ENCODE measurements at places on chromosomes 4 and X. TPM values are rescaled to one million over a fixed set of nuclear protein-coding genes. Genes with fewer than 3 reads are reported as not detected.

DNA sequence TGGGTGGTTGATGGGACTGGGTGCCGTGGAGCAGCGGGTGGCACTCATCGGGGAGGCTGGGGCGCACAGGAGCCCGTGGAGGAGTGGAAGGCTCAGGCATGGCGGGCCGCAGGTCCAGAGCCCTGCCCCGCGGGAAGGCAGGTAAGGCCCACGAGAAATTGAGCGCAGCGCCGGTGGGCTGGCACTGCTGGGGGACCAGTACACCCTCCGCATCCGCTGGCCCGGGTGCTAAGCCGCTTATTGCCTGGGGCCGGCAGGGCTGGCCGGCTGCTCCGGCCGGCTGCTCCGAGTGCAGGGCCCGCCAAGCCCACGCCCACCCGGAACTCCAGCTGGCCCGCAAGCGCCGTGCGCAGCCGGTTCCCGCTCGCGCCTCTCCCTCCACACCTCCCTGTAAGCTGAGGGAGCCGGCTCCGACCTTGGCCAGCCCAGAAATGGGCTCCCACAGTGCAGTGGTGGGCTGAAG is 85.1 kb upstream of the FAT4 start:
- H3K27ac ChIP-seq = no peak overlapping the region
- no peak overlapping the region for H3K4me3 ChIP-seq
- no peaks in the 10 kb centered on the region for H3K27me3 ChIP-seq
- no peaks in the 10 kb centered on the region for H3K4me1 ChIP-seq
- no peaks in the 10 kb centered on the region for H3K36me3 ChIP-seq
- no peak for DNase-seq

GRCh38 chrX:54430519-54430918 is 9.7 kb upstream of the TSR2 start:
- H3K4me3 ChIP-seq = no peak overlapping the region
- H3K4me1 ChIP-seq = no peaks in the 10 kb centered on the region
- H3K36me3 ChIP-seq = no peaks in the 10 kb centered on the region
- no peak for DNase-seq

- H3K4me3 ChIP-seq = no peak overlapping the region
- H3K27ac ChIP-seq = no peak overlapping the region
- DNase-seq = no peak
- H3K36me3 ChIP-seq = no peaks in the 10 kb centered on the region
Measured at GRCh38 chr4:140297221-140297570, 76.2 kb upstream of the SCOC start.

Gene WDFY3
- total RNA-seq = 91.4 TPM

GRCh38 chr4:48905363-48906015 is 1.1 kb downstream of the OCIAD2 start:
- no peak for DNase-seq
- H3K4me1 ChIP-seq = peaks cover 28% of the 10 kb centered on the region
- no peaks in the 10 kb centered on the region for H3K36me3 ChIP-seq
- no peaks in the 10 kb centered on the region for H3K27me3 ChIP-seq

GRCh38 chrX:123814343-123814742 is 45.5 kb upstream of the XIAP start:
- no peaks in the 10 kb centered on the region for H3K36me3 ChIP-seq
- no peaks in the 10 kb centered on the region for H3K27me3 ChIP-seq
- no peak for DNase-seq
- no peak overlapping the region for H3K4me3 ChIP-seq

Gene MTM1
- 6.7 TPM for total RNA-seq

DNA sequence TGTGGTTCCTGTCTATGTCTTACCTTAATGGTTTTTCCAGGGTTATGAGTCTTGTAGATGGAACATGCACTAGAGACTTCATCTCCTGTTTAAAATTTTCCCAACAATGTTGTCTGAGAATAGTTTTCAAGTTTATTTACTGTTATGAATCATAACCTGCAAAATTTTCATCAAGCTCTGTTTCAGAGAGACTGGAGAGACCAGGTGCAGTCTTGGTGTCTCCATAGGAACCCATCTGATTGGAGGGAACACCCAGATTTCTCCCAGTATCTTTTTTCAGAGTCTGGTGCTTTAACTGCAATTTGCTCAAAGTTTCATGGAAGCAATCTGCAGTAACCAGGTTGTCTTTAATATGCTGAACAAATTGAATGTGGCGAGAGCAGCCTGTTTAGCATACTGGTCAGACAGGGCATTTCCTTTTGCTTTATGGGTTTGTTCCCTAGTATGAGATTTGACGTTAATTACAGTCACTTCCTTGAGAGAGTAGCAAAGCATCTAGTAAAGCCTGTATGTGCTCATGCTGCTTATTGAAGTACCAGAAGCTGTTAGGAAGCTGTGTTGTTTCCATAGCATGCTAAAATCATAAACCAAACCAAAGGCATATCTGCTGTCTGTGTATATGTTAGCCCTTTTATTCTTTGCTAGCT is 18.8 kb upstream of the VSIG1 start:
- no peaks in the 10 kb centered on the region for H3K4me1 ChIP-seq
- no peak overlapping the region for H3K4me3 ChIP-seq
- H3K27ac ChIP-seq = no peak overlapping the region
- H3K27me3 ChIP-seq = peaks cover 27% of the 10 kb centered on the region
- DNase-seq = no peak

Gene NPY2R
- total RNA-seq = not detected

DNA sequence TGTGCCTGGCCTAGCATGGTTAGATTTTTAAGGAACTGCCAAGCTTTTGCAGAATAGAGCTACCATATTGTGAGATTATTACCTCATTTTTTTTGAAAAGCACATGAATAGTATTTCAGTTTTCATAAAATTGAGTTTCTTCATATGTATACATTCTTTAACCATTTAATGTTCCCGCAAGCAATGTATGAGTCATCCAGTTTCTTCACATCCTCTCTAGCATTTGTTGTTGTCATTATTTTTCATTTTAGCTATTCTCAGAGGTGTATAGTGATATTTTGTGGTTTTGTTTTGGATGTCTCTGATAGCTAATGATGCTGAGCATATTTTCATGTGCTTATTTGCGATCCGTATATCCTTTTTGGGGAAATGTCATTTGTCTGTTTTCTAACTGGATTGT is 74.9 kb downstream of the GLUD2 start:
- no peak for DNase-seq
- H3K27me3 ChIP-seq = no peaks in the 10 kb centered on the region
- no peak overlapping the region for H3K27ac ChIP-seq
- no peaks in the 10 kb centered on the region for H3K4me1 ChIP-seq
- no peaks in the 10 kb centered on the region for H3K36me3 ChIP-seq

GRCh38 chr4:3291411-3291968 is 1.3 kb upstream of the RGS12 start:
- H3K4me1 ChIP-seq = peaks cover 26% of the 10 kb centered on the region
- H3K4me3 ChIP-seq = peak overlapping the region; percentile 87
- peak; percentile 73 for DNase-seq
- peaks cover 2% of the 10 kb centered on the region for H3K27me3 ChIP-seq

DNA sequence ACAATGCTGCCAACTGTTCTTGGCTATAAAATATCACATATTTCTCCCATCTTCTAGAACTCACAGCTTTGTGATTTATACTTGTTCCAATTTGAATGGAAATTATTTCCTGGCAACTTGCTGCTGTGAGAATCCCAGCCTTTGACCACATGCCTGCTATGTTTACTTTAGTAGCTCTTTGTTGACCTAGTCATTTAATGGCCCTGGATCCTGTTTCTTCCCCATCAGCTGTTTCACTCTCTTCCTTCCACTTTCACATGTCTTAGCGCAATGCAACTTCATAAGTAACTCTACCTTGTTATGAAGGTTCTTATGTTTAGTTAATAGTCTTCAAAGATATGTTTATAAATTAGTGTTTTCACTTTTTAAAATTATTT is 1973.6 kb upstream of the AGA start:
- H3K4me1 ChIP-seq = peaks cover 56% of the 10 kb centered on the region
- H3K27ac ChIP-seq = peak overlapping the region; percentile 78
- no peak for DNase-seq
- peaks cover 2% of the 10 kb centered on the region for H3K36me3 ChIP-seq

GRCh38 chr4:9988933-9989332 is 32.4 kb downstream of the SLC2A9 start:
- DNase-seq = no peak
- H3K27ac ChIP-seq = no peak overlapping the region
- H3K4me3 ChIP-seq = no peak overlapping the region
- no peaks in the 10 kb centered on the region for H3K36me3 ChIP-seq
- peaks cover 6% of the 10 kb centered on the region for H3K27me3 ChIP-seq

DNA sequence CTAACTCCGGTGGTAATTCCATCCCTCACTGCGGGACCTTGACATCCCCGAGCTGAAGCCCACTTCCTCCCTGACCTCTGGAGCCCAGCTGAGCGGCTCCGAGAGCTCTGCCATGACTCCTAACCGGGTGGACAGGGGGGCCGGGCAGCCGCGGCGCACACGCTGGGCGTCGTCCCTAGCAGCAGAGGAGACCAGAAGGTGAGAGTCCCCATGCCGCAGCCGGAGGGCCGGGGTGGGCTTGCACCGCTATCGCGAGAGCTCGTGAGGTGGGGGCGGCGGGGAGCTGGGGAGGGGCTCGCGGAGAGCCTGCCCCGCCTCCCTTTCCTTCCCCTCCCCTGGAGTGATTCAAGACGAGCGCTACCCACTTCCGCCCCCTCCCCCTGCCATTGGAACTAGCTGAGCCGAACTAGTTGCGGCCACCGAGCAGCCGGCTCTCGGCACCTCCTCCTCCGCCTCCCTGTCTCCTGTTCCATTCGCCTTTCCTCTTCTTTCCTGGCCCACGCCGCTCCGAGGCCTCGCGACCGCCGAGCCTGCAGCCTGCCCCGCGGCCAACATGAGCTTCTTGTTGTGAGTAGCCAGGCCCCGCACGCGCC is at the start of gene MOB1B:
Gene MOB1B (plus strand): TSS at position 386 of the 593 bp plus-strand sequence. CDS start 168 bp downstream, at position 554.
- peak within 1 kb of the TSS; percentile 97 for H3K27ac ChIP-seq
- no peaks in the 10 kb centered on the region for H3K27me3 ChIP-seq
- peak; percentile 96 for DNase-seq
- H3K36me3 ChIP-seq = peaks cover 13% of the 10 kb centered on the region
- peaks cover 16% of the 10 kb centered on the region for H3K4me1 ChIP-seq

DNA sequence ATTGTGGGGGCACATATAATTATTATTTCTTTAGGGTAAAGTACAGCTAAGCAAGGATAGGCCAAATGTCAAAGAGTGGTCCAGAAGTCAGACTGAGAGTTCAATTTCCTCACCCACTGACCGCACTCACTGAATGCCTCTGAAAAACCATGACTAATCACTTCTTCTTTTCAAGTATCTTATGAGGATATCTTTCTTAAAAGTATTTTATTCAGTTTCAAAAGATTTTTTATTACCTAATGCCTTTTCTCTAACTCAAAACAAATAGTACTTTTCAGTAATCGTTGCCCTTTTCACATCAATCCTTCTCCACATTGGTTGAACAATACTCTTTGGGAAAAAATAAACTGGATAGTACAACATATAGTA is 61.7 kb upstream of the CAMK2D start:
- H3K27me3 ChIP-seq = no peaks in the 10 kb centered on the region
- H3K36me3 ChIP-seq = no peaks in the 10 kb centered on the region
- no peak overlapping the region for H3K4me3 ChIP-seq
- no peak for DNase-seq

DNA sequence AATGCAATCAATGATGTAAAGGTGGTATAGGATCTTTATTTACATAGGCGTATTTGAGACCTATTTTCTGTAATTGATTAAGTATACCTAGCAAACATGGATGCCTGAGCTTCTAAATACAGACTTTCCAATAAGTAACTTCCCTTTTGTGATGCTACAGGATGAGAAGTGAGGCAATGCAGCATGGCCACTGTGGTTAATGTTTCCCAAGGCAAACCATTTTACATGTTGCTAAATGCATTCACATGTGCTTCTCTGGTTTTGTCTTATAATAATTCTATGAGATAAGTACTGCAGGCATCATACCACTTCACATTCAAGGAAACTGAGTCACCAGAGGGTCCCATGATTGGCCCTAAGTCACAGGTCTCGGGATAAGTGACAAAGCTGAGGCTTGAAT is 35.7 kb upstream of the NKX3-2 start:
- H3K4me1 ChIP-seq = no peaks in the 10 kb centered on the region
- no peaks in the 10 kb centered on the region for H3K27me3 ChIP-seq
- H3K27ac ChIP-seq = no peak overlapping the region
- DNase-seq = no peak

Gene IL13RA2
- not detected for total RNA-seq

Data from osteocyte (in vitro differentiated cells).